ENCODE measurements at places on chromosomes 6 and 20.

DNA sequence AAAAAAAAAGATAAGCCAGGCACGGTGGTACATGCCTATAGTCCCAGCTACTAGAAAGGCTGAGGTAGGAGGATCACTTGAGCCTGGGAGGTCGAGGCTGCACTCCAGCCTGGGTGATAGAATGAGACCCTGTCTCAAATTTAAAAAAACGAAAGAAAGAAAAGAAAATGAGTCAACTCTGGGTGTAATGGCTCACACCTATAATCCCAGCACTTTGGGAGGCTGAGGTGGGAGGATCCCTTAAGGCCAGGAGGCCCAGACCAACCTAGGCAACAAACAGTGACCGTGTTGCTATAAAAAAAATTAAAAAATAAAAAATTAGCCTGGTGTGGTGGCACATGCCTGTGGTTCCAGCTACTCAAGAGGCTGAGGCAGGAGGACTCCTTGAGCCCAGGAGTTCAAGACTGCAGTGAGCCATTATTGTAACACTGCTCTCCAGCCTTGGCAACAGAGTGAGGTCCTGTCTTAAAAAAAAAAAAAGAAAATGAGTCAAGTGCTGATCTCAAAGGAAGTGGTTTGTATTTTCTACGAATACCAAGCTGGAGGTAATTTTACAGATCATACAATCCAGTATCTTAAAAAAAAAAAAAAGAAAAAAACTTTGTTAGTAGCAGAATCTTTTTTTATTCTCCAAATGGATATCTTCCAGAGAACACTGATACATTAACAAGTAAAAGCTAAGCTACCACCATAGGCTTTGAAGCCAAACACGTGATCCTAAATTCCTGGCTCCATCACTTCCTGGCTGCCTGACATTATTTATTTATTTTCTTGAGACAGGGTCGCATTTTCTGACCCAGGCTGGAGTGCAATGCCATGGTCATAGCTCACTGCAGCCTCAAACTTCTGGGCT is 5.7 kb downstream of the COMMD7 start:
- no peak for DNase-seq

DNA sequence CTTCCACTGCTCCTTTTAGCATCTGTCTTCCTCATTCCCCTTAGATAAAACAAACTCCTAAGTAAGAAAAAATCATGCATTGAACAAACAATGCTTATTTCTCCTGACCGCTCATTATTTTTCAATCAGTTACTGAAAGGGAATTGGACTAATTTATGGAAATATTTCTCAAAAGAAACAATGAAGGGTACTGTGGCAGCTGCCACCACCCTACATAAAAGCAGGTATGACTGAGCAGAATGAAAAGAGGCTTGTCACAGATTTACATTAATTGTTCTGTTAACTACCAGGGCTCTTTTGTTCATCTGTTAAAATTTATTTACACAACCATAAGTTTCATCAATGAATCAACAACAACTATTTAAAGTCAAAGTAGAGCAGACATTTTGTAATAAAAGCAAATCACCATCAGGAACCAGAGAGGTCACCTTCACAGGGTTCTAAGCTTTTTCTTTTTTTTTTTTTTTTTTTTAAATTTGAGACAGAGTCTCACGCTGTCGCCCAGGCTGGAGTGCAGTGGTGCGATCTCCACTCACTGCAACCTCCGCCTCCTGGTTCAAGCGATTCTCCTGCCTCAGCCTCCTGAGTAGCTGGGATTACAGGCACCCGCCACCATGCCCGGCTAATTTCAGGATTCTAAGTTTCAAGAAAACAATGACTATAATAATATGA is 204.0 kb downstream of the PTPRK start:
- DNase-seq, result peak; percentile 3

DNA sequence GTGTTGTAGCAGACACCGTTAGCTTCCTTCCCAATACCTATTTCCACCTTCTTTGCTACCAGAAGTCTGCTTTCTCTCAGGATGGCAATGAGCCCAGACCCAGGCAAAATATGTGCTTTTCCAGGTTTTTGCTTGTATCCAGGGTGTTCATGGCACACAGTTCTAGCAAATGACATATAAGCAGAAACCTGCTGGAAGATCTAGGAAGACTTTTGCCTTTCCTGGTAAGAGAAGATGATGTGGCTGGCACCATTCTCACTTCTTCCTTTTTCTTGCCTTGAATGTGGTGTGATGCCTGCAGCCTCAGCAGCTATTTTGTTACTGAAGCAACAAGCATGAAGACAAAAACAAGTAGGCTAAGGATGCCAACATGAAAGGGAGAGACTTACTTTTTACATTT is 19.2 kb upstream of the TBC1D22B start:
- no peak for DNase-seq

DNA sequence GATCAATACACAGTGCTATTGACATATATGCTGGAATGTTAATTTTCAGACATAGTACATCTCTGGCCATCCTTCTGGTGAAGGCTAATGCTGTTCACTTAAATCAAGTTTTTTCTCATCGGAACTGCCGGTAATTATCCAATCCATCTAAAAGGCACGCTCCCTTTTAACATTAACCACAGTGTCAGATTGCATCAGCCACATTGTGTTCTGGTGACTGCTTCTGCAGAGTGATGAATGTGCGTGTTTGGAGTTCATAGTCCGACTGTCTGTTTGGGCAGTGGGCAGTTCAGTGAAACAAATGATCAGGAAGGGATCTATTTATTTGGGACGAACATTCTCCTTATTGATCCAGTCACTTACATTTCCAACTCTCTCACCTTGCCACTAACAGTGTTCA is 49.5 kb downstream of the SOBP start:
- peak; percentile 41 for DNase-seq

DNA sequence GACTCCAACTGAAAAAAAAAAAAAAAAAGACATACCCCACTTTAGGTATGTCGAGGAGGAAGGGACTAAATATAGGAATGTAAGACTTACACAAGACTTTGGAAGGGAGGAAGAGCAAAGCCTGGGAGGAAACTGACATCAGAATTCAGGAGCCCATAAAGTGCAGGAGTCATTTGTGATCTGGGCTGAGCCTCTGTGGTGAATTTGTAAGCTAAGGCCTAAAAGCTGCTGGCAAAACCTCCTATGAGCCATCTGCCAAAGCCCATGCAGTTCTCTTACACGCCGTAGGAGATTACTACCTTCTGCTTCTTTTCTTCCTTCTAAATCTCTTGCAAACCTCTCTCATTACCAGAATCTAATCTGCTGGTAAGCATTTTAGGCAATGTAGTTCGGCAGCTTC is 52.0 kb upstream of the THEMIS start:
- no peak for DNase-seq

GRCh38 chr6:113857556-113858479 is 673 bp downstream of the MARCKS start:
- peak; percentile 61 for DNase-seq

DNA sequence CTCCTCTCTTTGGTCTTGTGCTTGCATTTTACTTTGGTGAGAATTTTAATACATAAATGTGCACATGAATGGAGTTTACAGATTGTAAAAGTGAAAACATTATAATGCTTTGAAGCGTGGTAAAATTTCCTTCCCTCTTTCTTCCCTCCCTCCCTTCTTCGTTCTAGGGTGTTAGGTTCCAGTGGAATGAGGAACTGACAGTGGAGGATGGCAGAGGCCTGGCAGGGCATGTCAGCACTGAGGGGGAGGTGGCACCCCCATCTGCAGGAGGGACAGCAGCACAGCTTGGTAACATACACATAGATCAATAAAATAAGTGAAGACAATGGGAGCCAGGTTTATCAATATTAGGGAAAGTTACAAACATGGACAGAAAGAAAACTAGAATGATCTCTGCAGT is 47.5 kb downstream of the RNASET2 start:
- DNase-seq, result no peak

- DNase-seq, result peak; percentile 75
These were observed 3.6 kb upstream of the MICA start for GRCh38 chr6:31399589-31400466.

DNA sequence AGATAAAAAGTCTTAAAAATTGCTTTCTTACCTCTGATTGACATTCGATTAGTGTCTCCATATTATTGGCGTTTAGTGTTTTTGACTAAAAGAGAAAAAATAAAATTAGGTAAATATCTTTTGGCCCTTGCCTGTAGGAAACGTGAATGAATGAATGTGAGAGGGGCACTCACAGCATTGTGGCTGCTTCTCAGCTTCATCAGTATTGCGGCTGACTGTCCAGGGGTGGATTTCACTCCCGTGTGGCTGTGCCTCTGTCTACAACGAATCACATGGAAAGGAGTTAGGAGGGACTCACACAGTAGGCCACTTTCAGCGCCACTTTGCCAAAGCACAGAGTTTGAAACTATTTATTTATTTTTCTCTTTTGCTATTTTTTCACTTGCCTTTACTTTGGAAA is 844 bp downstream of the TAGAP start:
- no peak for DNase-seq

DNA sequence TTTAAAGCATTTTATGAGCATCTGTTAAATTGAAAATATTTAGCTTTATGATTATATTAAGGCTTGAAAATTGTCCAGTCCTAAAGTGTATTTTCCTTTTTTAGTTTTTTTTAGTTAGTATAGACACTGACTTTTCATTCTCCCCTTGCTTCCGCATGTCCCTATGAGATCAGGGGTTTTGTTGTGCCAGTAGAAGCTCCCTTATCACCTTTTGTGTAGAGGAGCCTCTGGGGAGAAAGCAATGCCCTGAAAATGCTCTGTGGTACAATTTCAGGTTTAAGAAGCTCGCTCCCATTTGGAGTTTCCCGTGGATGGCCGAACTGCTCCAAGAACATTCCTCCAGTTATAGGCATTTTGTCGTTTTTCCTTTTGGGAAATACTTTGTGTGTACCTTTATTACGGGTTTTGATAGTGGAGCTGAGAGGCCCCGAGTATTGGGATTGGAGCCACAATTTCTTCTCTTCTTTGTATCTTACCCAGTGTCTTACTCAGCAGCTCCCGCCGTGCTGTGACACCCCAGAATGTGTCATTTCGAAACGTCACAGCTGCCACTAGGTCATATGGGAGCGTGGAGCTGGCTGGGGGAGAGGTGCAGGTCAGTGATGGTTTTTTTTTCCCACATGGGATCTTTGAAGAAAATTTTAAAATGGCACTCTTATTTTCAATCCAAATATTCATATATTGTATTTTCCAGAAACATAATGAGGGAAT is 49.9 kb downstream of the RPRD1B start:
- no peak for DNase-seq

GRCh38 chr20:42492290-42492689 is 697.4 kb downstream of the PTPRT start:
- DNase-seq, result no peak

GRCh38 chr20:22568872-22569344 is 15.5 kb downstream of the FOXA2 start:
- peak; percentile 66 for DNase-seq

GRCh38 chr6:3739311-3739897 is 12.1 kb downstream of the PXDC1 start:
- DNase-seq, result no peak

GRCh38 chr20:50085481-50086365 is 27.2 kb downstream of the UBE2V1 start:
- peak; percentile 80 for DNase-seq

DNA sequence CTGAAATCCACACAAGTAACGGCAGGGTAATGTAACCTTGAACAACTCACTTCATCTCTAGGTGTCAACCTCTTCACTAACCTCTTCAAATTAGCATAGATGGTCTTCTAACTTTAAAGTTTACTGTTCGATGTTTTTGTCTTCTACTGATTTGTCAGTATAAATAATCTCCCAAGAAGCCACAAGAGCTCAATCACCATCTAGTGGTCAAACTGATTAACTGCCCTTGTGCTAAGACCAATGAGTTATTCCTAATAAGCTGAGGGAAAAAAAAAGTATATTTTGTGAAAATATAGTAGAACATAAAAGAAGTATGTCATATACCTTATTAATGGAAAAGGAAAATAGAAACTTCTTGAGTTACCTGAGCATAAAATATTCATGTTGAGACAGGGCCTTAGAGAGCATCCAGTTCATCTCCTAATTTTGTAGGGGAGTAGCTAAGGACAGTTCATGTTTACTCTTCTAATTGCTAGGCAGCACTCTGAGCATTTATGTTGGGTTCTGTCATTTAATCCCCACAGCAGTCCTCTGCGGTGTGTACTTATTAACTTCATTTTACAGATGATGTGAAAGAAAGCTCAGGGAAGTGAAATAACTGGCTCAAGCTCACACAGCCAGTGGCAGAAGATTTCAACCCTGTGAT is 317.1 kb downstream of the ESR1 start:
- DNase-seq, result no peak

- DNase-seq, result no peak
These were observed 10.6 kb downstream of the RAET1E start for GRCh38 chr6:149887343-149887742.

Data from NCI-H526 (cell line).